Stimulated activated CD4-positive, alpha-beta T cell treated with anti-CD3 and anti-CD28 coated beads, TNF-alpha, amount 100 ng/mL, for 1 hour (primary cell): ENCODE measurements at places on chromosomes 12 and 14.

DNA sequence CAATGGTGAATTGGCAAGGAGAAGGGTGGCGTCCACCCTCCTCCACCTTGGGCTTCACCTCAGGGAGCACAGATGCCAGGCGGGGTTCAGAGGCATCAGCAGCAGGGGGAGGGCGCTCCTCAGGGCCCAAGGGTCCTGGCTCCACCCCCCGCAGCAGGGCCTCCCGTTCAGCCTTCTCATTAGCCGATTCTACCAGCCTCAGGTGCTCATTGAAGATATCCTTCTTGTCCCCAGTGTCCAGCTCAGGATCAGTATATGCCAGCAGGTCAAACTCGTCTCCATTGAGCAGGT is 19.3 kb upstream of the PRKAG1 start:
- no peak for DNase-seq

DNA sequence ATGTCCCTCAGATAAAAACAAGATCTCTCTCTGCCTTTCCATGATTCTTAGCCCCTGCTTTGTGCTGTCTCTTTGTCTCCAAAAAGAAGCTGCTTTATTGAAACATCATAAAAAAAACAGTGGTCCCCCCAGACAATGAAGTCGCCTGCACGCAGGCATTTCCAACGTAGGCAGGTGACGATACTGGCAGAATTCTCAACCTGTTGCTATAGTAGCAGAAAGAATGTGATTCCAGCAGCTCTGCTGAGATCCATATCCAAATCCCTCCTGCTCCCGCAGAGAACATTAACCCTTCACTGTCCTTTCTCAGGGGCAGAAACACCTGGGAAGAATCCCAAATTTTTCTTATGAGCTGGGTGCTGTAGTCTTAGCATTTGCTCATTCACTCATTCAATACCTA is 84.8 kb downstream of the STON2 start:
- DNase-seq, result no peak

DNA sequence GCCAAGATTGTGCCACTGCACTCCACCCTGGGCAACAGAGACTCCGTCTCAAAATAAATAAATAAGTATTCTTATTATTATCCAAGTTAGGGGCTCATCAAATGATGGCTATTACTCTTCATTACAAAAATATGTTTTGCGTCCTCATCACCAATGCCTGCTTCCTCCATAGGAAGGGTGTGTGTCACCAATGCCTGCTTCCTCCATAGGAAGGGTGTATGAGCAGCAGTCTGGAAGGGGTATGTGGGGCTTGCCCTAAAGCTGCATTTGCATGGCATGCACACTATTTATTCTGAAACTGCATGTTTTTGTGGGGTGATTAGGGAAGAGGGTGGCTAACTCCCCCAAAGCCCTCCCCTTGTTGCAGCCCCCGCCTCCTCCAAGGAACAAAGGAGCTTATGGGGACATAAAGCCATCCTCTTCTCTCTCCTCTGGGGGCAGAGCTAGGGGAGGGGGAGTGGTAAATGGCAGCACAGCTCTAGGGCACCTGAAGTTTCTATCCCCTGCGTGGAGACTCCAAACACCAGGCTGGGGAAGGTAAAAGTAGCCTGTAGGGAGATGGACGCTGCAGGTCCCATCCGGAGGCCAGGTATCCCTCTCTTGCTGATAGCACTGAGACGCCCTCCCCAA is 1.3 kb downstream of the CAMKK2 start:
- no peak for DNase-seq

DNA sequence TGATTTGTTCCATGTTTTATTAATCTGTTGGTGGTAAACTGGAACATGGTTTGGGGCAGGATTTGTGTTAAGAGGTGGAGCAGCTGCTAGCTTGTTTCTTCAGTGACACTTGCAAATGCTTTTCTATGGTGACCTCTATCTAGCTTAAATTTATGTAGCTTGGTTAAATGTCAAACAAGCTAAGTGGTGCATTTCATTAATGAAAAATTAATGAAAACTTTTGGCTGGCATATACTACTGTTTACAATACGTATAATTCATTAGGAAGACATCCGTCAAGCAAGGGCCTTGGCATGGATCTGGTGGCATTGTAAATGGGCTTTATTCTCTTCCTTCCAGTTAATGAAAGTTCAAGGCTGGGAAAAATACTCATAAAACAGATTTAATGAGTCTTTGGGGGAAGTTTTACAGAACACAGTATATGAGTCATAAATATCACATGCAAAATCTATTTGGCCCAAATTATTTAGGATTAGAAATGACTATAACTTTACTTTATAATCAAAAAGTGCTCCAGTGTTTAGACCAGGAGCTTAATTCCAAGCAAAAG is 807.7 kb upstream of the SEL1L start:
- no peak for DNase-seq

GRCh38 chr14:92596331-92596907 is 82.8 kb downstream of the RIN3 start:
- DNase-seq, result no peak
